Osteoblast (primary cell): ENCODE measurements at places on chromosomes 6 and 20. TPM values are rescaled to one million over a fixed set of nuclear protein-coding genes. Genes with fewer than 3 reads are reported as not detected.

DNA sequence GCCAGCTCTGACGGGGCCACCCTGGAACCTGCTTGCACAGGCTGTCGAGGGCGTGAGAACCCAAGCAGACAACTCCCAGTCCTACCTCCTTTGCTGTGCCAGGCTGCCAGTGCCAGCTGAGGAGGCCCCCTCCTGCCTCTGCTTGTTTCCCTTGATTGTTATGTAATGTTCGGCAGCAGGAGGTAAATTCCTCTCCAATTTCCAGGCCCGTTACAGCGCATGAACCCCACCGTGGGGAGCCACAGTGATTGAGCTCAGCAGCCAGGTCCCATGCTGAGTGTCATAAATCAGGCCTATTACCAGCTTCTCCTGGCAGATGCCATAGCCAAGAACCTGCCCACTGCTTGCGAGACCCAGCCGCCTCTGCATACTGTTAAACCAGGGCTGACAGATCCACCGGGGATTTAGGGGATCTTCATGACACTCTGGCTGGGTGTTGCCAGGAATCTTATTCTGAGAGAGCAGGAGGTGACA is 320.5 kb downstream of the DHX35 start:
- DNase-seq: no peak

Gene TREM2
- total RNA-seq: under 0.01 and 0.59 TPM in 2 replicates

Gene HNF4A
- total RNA-seq: not detected in 2 replicates

GRCh38 chr6:72418495-72418894 is 203.4 kb upstream of the KCNQ5 start:
- DNase-seq: peak; percentile 84

DNA sequence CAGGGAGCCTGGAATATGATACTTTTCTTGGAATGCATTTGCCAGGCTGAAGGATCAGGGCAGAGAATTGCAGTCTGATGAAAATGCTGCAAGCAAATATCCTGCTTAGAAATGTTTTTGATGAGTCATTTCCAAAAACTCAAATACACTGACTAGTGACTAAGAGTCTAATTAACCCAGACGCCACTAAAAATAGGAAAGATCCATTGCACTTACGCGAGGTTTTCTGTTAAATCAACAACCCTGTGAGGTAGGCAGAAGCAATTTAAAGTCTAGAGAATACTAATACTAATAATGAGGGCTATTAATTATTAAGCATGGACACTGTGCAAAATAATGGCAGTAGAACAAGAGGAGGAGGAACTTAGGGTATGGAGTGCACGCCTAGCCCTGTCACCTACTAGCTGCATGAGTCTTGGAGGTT is 130.1 kb upstream of the DOK5 start:
- peak; percentile 39 for DNase-seq

- no peak for DNase-seq
These were observed 6.7 kb downstream of the NCOA5 start for GRCh38 chr20:46083101-46083500.

Gene ATP6V1G2
- 2.2 and 2.9 TPM in 2 replicates for total RNA-seq

DNA sequence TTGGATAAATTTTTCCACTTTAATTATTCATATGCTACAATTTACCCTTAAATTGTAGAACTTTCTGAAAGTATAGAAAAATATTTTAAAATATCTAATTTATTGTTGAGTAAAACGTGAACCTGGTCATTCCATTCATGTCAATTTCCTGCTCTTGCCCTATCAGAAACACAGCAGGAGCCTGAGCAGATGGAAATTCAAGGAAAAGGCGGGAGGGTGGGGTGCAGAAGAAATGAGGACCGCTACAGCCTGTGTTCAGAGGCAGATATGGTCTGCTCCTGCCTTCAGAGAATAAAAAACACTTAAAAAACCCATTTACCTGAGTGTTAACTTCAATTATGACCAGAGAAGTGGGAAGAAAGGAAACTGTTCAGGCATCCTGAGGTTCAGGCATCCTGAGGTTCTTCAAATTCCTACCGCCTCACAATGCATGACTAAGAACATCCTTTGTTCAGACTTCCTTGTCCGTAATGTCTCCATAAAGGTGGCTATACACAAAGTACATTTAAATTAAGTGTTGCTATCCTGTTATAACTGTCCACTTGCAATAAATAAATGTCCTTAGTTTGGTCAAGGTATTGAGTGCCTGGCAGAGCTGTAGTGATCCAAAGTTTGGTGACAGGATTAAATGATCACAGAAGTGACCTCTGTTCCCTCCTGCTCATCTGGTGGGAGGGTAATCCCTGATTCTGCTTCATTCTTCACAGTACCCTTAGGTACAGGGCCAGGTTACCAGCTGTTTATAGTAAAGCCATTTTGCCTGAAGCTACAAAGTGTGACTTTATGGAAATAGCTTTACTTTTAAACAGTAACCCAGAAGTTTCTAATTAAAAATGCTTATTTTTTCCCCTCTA is 109.1 kb downstream of the MAN1A1 start:
- DNase-seq: no peak

GRCh38 chr20:13180986-13181889 is 39.8 kb upstream of the ISM1 start:
- no peak for DNase-seq

GRCh38 chr6:5529733-5530132 is 268.4 kb downstream of the FARS2 start:
- no peak for DNase-seq

DNA sequence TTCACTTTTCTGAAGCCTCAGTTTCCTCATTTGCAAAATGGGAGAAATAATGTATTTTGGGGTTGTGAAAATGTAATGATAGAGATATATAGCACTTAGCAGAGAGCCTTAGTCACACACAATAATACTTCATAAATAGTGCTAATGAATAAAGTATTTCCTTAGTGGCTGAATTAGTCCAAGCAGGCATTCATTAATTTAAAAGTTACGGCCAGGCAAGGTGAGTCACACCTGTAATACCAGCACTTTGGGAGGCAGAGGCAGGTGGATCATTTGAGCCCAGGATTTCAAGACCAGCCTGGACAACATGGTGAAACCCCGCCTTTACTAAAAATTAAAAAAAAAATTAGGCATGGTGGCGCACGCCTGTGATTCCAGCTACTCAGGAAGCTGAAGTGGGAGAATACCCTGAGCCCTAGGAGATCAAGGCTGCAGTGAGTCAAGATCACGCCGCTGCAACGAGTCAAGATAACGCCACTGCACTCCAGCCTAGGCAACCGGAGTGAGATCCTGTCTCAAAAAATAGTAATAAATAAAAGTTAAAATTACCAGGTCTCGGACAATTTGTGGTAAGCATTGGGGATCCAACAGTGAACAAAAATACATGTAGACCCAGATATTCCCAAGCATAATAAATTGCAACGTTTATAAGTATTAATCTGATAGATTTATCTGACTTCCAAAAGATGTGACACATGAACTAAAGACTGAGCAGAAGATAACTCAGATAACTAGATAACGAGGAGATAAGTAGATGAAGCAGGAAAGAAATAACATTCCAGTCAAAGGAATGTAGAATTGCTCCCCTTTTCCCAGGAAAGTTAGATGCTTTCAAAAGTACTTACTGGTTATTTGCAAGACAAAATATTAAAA is 2.1 kb upstream of the IBTK start:
- DNase-seq: no peak

- peak; percentile 30 for DNase-seq
These were observed 201.3 kb upstream of the BTBD3 start for GRCh38 chr20:11716239-11716944.
